ENCODE measurements at places on chromosomes 2 and 18.

GRCh38 chr2:96251721-96252292 is 14.0 kb downstream of the TMEM127 start:
- DNase-seq: no peak

DNA sequence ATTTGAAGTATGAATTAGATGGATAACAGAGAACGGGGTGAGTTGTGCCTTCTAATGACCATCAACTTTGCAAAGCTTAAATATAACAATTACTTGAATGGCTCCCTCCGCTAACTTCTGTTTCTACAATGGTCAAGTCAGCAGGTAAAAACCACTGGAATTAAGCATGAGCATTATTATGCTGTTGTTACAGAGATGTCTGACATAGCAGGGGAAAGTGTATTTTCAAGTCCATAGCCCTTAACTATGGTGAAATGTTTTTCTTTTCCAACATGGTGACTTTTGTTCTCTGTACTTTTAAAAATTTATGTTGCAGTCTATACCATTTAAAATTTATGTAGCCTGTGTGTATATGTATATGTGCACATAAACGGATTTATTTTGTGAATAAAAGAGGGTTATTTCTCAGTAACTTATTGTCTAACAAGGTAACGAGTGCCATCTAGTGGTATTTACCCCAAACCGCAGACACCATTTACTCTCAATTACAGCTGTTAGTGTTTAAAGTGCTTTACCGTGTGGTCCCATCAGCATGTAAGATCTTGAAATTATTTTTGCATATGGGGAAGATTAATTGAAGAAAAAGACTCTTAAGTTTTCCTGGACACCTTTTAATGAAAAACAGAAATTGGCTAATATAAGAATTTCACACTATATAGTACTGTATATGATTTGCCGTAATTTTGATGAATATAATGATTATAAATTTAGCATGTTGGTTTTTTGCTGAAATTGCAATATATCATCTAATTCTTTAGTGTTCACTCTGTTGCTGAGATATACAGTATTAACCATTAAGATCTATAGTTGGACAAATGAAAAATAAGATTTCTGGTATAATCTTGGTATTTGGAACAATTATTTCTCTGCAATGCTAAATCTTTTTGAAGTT is 78.2 kb downstream of the UBE2E3 start:
- no peak for DNase-seq

DNA sequence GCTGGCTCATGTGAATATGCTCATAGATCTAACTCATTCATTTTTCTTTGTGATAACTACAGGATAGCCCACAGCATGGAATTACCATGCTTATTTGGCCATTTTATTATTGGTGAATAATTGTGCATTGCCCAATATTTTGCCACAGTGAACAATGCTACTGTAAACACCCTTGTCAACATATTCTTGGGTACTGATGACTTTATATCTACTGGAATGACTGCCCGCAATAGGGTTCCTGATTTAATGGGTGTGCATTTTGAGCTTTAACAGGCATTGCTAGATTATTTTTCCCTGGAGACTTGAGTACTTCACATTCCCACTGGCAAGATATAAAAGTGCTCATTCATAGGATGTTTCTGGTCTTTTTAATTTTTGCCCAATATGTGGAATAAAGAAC is 42.7 kb upstream of the EVA1A start:
- DNase-seq: no peak

DNA sequence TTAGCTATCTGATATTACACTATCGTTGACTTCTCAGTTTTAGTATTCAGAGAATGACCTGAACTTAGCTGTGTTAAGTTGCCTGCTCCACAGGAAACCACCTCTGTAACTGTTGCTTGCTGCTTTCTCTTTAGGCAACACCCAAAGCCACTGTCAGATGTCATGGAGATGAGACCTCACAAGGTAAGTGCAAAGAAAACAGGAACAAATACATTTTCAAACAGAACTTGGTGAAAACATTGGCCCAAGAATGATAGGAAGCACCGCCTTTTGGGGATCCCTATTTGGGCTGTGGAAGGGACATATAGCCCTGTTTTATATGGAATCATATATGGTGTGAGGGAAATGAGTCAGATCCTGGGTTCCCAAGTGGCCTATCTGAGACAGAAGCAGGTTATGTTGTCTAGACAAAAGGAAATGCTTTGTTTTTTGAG is 143.4 kb downstream of the UBE2E3 start:
- DNase-seq: no peak

GRCh38 chr2:15712551-15713342 is 121.1 kb downstream of the DDX1 start:
- DNase-seq: no peak

GRCh38 chr18:59927246-59927825 is 27.5 kb downstream of the PMAIP1 start:
- DNase-seq: no peak

GRCh38 chr2:83305758-83306378 is 1153.2 kb downstream of the SUCLG1 start:
- DNase-seq: no peak

- DNase-seq: no peak
Measured at GRCh38 chr2:110755491-110756078, 23.2 kb downstream of the ACOXL start.

- DNase-seq: no peak
Measured at GRCh38 chr2:96135621-96136020, 2.7 kb downstream of the ASTL start.

- DNase-seq: no peak
Measured at GRCh38 chr2:178829981-178830380, 22.8 kb upstream of the TTN start.

GRCh38 chr2:12452185-12452584 is 264.6 kb upstream of the TRIB2 start:
- DNase-seq: no peak

GRCh38 chr18:52499016-52499415 is 159.0 kb downstream of the DCC start:
- no peak for DNase-seq

GRCh38 chr2:109151519-109151918 is 22.5 kb downstream of the SH3RF3 start:
- no peak for DNase-seq

Data from D721Med (cell line).